ENCODE measurements at places on chromosomes 4 and X.

GRCh38 chrX:45710081-45710801 is 509.6 kb upstream of the DIPK2B start:
- no peak for DNase-seq

GRCh38 chr4:142683997-142684396 is 162.1 kb downstream of the INPP4B start:
- no peak for DNase-seq

- DNase-seq = no peak
Measured at GRCh38 chrX:37816766-37817165, 30.6 kb downstream of the DYNLT3 start.

DNA sequence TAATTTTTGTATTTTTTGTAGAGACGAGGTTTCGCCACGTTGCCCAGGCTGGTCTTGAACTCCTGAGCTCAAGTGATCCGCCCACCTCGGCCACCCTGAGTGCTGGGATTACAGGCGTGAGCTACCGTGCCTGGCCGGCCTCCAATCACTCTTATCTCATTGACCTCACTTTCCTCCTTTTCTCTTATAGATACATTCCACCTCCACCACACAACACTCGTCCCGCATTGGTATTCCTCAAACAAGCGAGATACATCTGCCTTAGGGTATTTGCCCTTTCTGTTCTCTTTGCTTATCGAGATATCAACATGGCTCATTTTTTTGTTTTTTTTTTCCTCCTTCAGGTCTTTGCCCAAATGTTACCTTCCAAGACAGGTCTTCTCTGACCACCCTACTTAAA is 1.8 kb upstream of the PRPS1 start:
- DNase-seq = no peak

Measured in RPMI8226 (cell line).